Stimulated activated CD8-positive, alpha-beta memory T cell treated with anti-CD3 and anti-CD28 coated beads, Interleukin-4, amount 100 ng/mL, for 4 hours (primary cell): ENCODE measurements at places on chromosomes 6 and 20.

- DNase-seq = no peak
These were observed 16.3 kb upstream of the FAM8A1 start for GRCh38 chr6:17583811-17584210.

DNA sequence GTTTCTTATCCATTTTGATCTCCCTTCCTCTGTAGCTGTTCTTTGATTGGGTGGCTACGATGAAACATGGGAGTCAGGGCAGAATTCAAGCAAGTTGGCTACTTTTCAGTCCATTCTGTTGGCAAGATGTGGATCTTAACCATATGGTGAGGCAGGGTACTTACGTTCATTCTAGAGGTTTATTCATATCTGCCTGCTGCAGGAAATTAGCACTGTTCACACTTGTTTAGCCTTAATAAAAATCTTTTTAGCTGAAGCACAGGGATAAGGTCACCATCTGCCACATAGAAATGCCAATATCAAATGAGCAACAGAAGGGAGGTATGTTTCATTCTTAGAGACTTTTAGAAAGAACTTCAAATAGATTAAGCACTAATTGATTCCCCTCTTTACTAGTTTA is 83.9 kb downstream of the GRIK2 start:
- DNase-seq = no peak

- DNase-seq = no peak
These were observed 140.2 kb upstream of the AHI1 start for GRCh38 chr6:135637701-135638100.

DNA sequence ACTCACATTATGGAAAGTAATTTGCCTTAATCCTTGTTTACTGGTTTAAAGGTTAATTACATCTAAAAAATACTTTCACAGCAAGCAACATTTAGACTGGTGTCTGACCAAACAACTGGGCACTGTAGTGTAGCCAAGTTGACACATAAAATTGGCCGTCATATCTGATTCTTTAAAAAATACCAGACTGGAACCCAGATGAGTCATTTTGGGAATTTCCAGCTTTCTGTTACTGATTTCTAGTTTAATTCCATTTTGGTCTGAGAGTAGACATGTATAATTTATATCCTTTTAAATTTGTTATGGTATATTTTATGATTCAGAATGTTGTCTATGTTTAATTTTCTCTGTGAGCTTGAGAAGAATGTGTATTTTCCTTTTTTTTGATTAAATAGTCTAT is 44.1 kb downstream of the SCP2D1 start:
- DNase-seq = no peak

DNA sequence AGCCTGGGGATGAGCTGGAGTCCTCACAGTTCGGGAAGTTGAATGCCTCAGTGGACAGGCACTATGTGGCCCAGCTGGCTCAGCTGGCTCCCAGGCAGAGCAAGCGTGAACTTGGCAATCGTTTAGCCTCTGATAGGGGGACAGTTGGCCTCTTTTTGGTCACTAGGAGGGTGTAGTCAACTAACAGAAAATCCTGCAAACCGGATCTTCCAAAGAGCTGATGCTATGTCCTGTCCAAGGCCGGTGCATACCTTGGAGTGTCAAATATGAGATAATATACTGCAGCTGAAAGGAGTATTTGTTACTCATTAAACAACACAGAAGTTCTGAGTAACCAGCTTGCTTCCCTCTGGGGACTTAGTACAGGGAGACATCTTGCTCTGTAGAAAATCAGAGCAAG is 126.2 kb upstream of the EXOC2 start:
- no peak for DNase-seq

GRCh38 chr6:137761072-137761471 is 106.0 kb upstream of the TNFAIP3 start:
- DNase-seq = no peak

DNA sequence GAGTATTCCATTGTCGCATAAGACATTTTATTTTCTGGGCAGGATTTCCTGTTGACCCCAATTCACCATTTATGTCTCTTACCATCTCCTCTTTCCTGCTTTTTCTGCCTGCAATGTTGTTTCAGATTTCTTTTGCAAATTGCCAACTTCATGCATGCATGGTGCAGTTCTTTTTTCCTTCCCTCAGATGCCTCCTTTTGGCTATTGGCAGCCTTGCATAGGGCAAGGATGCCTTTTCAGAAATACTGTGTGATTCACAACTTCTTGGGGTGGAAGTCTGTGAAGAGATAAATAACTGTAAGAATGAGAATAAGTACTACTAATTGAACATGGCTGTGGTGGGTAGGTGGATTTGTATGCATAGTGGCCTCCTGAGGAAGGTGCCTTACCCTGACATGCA is 116.7 kb downstream of the SOX4 start:
- no peak for DNase-seq

DNA sequence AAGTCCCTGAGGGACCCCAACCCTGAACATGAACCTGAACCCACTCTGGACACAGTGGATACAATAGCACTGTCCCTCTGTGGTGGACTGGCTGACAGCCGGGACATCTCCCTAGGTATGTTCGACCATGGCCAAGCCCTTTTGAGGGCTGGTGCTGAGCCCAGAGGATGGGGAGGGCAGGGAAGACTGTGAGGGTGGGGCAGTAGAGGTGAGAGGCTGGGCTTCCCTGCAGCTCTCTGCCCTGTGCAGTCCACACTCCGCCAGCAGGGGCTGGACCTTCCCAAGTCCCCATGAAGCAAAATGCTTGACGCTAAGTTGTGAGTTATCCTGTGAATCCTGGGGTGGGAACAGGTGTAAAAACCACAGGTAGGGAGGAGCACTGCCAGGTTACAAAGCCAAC is 11.5 kb downstream of the LPIN3 start:
- DNase-seq = no peak

- no peak for DNase-seq
These were observed 7.5 kb downstream of the BCAS1 start for GRCh38 chr20:54062812-54063280.

- DNase-seq = no peak
These were observed 31.8 kb downstream of the MYB start for GRCh38 chr6:135212935-135213334.

GRCh38 chr6:21914121-21914973 is 320.8 kb downstream of the SOX4 start:
- DNase-seq = no peak

- DNase-seq = no peak
These were observed 10.9 kb upstream of the ATRN start for GRCh38 chr20:3459881-3460307.

- DNase-seq = no peak
These were observed 45.3 kb downstream of the CDK19 start for GRCh38 chr6:110769923-110770322.

DNA sequence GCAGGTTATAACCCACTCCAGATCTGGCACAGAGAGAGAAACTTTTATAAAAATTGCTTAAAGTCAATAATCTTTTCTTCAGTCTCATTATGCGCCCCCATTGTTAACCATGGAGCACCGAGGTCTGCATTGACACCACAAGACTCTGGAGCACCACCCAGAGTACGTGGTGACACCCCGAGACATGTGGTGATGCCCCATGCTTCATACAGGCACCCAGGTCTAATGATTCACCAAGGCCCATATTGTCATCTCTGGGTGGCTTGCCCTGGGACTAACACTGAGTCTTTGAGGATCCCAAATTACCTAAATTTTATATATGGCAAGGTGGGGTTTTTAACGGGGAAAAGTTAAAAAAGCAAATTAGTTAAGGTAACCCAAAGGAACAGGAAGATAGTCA is 31.1 kb downstream of the CD109 start:
- no peak for DNase-seq

- DNase-seq = no peak
These were observed 158.1 kb downstream of the DTNBP1 start for GRCh38 chr6:15504581-15505350.

DNA sequence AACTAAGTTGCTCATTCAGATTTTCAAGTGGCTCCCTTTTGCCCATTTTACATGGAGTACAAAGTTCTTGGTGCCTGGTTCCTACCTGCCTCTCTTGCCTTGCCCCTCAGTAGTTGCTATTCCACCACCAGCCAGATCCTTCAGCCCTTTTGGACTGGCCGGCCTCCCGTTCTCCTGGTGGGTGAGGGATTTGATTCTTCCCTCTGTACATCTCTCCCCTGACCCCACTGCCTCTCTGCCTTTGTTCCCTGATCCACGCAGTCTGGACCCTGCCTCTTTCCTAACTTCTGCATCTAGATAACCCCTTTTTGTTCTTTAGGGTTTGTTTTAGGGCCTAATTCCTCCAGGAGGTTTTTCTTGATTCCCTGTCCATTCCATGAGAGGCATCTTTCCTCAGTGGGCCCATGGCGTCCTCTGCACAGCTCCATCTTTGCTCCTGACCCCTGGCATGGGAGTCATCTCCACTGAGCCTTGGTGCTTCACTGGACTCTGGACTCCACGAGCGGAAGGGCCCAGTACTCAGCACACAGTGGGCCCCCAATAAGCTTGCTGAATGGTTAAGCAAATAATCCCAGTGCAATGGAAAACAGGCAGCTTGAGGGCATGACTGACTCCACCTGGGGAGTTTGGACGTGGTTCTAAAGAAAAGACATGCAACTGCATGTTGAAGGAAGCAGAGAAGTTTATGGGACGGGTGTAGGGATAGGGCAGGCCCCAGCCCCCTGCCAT is 309.3 kb upstream of the SUPT3H start:
- DNase-seq = no peak

DNA sequence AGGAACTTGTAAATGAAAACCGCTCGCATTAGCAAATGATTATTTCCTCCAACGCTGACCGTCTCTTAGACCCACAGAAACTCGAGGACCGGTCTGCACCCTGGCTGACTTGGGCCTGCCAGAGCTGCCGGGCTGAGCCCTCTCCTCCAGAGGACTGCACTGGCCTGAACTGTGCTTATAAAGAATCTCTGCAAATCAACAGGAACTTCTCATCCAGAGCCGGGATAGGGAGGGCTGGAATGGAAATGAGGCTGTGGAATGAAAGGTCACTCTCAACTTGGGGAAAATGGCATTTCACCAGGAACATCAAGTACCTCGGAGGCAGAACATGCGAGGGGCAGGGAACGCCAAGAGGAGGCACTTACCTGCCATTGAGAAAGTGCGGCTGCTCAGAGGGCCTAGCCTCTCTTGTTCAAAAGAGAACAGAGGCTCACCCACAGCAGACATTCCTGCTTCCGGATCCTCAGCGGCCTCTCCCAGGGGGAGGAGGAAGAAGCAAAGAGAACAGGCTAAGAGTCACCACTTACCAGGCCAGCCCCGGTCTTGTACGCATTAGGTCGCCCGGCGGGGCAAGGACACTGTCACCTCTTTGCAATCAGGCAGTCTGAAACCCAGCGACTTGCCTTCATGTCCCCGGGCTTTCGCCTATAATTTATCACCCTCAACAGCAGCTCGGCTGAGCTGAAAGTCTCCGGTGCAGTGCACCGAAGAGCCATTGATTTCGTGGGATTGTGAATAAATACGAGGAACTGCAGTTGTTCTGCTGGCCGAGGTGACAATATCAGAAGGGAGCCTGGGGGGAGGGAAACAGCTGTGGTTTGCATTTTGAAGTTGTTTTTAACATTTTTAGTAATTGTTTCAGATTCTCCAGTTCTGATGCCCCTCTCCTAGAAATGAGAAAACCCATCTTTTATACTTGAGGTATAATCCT is 37.6 kb downstream of the ZMYND8 start:
- no peak for DNase-seq

DNA sequence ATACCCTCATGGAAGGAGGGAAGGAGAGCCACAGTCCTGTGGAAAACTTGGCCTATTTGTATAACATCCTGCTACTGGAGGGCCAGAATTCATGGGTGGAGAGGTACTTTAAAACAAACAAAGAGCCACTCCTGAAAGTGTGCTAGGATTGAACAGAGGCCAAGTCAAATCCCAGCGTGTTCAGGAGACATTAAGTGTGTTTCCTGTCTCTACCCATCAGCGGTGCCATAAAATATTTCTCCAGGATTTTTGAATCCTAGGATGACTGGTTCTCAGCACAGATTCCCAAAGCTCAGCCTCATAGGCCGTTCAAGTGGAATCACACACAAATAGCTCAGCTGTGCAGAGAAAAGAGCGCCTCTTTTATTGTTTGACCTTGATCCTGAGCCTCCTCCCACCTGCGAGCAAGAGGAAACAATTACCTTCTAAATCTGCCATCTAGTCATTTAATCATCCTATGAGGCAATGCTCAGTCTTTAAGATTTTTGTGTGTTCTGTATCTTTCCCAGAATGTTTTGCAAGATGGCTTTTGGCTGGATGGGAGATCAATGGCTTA is 31.8 kb upstream of the RALGAPA2 start:
- no peak for DNase-seq

- no peak for DNase-seq
These were observed 201.7 kb downstream of the CLIC5 start for GRCh38 chr6:45813943-45814342.

GRCh38 chr6:104566411-104566810 is 293.3 kb downstream of the HACE1 start:
- DNase-seq = no peak

DNA sequence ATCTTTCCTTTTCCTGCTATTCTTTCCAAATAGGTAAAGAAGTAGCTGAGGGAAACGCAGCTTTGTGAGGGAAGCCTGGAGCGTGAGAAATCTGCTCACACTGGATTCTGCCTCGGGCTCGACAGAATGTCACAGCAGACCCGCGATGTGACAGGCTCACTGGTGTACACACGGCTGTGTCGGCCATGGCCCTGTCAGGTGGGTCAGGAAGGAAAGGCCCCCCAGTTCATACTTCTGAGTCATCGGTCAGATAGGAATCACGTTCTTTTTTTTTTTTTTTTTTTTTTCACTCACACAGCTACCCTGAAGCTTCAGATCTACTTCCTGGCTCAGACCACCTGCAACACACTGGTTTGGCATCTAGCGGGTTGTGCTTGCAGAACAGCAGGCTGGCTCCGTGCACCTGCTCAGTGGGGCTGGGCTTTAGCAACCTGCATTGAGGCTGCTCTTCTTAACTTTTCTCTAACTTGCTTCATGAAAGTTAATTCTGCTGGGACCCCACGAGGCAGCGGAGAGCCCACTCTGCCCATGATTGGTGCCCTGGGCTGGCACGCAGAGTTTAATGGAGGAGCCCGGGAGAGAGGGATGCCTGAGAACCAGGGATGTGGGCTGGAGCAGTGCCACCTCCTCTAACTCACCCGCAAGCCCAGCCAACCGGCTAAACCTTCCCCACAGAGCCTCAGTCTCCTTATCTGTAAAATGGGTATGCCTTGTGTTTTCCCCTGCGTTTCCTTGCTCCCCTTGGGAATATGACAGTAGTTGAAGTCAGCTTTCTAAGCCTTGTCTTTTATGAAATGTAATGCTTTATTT is 61.5 kb upstream of the FNDC1 start:
- no peak for DNase-seq

DNA sequence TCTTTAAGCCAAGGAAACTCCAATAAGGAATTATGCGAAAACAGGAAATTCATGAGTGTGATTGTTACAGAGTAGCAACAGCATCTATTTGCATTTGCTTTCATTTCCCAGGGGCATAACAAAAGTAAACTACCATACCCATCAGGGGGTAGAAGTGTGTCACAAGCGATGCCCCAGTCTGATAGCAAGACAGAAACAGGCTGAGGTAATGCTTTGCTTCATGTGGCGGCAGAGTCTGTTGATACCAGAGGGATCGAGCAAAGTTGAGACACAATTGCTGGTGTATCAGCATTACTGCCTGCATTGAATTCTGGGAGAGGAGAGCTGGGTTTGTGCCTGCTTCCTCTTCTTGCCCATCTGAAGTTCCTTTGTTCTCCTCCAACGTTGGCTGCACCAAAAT is 51.2 kb upstream of the LYRM2 start:
- DNase-seq = no peak

- no peak for DNase-seq
These were observed 36.9 kb downstream of the ARHGAP18 start for GRCh38 chr6:129672881-129673631.

- no peak for DNase-seq
These were observed 135.6 kb upstream of the RUNX2 start for GRCh38 chr6:45192556-45192955.

GRCh38 chr6:56988145-56988544 is 33.2 kb downstream of the BEND6 start:
- DNase-seq = no peak
